ENCODE measurements at places on chromosomes 16 and 17.

- DNase-seq, result no peak
Observed at GRCh38 chr16:1887711-1888354, 15.9 kb upstream of the MEIOB start.

DNA sequence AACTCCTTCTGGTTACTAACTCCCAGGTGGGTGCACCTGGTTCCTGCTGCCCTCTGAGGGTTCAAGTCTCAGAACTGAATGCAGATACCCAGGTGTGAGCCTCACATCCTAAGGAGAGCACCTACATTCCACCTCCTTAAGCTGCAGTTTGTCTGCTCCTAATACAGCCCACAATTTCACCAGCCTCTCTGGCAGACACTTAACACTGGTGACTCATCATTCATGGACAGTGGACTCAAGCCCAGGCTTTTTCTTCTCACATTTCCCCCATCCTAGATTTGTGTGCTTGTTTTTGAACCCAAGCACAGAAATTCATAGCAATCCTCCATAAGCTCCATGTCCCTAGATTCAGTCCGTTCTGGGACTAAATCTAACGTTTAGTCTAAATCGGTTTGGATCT is 7.0 kb upstream of the MAF start:
- DNase-seq, result peak; percentile 24

DNA sequence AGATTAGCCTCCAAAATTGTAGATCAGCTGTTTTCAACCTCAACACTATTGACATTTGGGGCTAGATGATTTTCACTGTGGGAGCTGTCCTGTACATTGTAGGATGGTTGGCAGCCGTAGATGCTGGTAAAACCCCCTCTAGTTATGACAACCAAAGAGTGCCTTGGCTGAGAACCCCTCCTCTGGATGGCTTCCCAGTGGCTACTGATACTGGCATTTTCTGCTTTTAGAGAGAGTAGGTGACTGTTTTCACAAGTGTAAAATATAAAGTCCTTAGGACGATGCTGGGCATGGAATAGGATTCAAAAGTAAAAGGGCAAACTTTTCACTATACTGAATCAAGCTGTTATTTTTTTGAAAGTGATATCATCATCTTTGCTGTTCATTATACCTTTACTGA is 1048.8 kb upstream of the EEF2KMT start:
- no peak for DNase-seq

DNA sequence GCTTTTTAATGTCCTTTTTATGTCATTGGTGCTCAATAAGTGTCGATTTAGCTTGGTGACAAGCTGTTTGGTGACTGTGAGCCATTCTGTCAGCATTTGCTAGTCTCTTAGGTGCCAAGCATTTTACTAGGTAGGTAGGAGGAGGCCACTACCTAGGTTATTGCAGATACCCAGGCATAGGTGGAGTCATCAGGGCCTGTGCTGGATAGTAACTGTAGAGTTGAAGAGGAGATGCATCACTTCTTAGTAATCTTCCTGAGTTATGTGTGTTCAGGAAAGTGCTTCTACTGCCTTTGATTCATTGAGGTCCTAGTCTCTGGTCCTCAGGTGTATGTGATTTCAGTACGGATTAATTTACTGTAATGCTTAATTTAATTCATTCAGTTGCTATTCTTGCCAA is 17.7 kb downstream of the USP10 start:
- DNase-seq, result no peak

All from fibroblast of the conjunctiva (primary cell).